ENCODE measurements at places on chromosomes 5 and 9.

DNA sequence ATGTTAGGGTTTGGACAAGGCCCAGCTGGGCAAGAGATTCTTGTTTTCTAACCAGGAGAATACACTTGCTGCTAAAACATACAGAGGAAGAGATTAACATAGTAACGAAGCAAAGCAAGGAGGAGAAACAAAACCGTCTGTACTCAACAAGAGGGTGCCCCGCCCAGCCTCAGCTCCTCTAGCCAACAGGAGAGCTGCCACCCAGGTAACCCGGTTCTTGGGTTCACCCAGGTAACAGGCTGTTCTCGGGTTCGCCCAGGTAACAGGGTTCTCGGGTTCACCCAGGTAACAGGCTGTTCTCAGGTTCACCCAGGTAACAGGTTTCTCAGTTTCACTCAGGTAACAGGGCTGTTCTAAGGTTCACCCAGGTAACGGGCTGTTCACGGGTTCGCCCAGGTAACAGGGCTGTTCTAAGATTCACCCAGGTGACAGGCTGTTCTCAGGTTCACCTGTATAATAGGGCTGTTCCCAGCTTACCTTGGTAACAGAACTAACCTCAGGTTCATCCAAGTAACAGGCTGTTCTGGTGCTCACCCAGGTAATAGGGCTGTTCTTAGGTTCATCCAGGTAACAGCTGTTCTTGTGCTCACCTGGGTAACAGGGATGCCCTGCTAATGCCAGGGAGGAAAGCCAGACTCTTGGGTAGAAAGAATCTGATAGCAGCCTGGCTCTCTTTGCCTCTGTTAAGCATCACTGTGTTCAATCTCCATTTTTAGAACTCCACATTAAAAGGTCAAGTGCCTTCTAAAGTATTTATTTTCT lies 271.6 kb downstream of the SYK start:
- no peak for ATAC-seq

GRCh38 chr5:131973089-131973712 lies 27.7 kb upstream of the MEIKIN start:
- no peak for ATAC-seq

DNA sequence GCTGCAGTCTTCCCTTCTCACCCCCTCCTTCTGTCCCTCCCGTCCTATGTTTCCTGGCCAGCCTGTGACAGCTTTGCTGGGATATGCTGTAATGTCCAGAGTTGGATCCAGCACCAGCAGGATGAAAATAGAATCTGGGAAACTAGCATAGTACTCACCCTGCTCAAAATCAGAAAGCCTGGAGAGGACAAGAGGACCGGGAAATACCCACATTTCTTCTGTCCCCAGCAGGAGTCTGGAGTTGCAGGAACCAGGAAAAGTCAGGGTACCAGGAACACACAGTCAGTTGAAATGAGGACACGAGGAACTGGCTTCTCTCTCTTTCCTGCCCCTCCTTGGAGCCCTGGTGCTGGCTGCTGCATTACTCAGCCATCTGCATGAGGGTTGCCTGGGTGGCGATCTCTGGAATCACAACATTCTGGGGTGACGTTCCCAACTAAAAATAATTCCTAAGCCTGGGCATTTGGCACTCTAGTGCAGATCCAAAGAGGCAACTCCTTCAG lies 59.6 kb upstream of the NFIL3 start:
- no peak for ATAC-seq

- ATAC-seq, result no peak
These were observed 42.9 kb upstream of the SPTLC1 start for GRCh38 chr9:92158097-92158601.

GRCh38 chr5:68884883-68885282 lies 208.9 kb upstream of the SLC30A5 start:
- ATAC-seq, result no peak

DNA sequence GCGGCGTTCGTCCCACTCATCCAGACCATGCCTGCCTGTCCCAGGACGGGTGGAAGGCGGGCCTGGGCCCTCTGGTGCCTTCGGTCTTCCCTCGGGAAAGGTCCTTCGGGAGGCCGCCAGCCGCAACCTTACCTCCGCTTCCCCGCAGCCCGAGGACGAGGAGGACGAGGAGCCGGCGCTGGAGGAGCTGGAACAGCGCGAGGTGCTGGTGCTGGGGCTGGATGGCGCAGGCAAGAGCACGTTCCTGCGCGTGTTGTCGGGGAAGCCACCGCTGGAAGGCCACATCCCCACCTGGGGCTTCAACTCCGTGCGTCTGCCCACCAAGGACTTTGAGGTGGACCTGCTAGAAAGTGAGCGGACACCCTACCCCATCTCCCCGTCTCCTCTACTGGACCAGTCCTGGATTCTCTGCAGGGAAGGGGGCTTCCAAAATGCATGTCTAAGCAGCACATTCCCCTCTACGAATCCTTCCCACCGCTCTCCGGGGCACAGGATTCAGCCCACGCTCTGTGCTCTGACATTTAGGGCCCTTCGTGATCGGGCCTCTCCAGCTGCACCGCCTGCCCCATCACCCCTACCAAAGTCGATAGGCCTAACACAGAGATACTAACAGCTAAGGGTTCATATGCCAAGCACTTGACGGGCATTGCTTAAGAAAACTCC lies 1.1 kb downstream of the ARL10 start:
- ATAC-seq, result no peak

DNA sequence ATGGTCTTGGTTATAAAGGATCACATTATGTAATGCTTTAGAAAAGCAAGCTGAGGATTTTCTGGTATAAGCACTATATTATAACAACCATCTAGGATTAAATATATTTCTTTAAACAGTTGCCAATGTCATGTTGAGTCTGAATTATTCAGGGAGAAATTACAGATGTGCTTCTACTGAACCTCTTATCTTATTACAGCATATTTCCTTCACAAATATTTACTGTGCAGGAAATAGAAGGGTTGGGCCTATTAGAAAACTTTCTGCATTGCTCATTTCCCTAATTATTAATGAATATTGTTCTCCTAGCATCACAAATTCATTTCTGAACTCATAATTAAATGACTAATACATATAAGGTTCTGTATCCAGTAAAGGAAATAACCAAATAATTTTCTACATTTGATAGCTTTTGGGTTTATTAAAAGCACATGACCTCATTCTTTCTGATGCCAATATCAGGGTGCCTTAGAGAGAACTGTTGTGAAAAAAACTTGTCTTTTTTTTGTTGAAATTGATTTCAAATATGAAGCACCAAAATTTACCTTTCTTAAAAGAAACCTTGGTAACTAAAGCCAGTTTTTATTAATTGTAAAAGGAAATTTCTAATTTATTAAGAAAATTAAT lies 476.8 kb upstream of the PTGER4 start:
- ATAC-seq, result no peak

- no peak for ATAC-seq
These were observed 156.3 kb downstream of the ESM1 start for GRCh38 chr5:54829102-54829501.

GRCh38 chr9:110058304-110058953 lies 149.5 kb downstream of the C9orf152 start:
- ATAC-seq, result peak; percentile 49

- no peak for ATAC-seq
These were observed 2.8 kb downstream of the LPCAT1 start for GRCh38 chr5:1520791-1521453.

- ATAC-seq, result no peak
These were observed 154.3 kb upstream of the KCNN2 start for GRCh38 chr5:114207615-114208014.

GRCh38 chr5:132680780-132681475 lies 7.1 kb downstream of the IL4 start:
- no peak for ATAC-seq

DNA sequence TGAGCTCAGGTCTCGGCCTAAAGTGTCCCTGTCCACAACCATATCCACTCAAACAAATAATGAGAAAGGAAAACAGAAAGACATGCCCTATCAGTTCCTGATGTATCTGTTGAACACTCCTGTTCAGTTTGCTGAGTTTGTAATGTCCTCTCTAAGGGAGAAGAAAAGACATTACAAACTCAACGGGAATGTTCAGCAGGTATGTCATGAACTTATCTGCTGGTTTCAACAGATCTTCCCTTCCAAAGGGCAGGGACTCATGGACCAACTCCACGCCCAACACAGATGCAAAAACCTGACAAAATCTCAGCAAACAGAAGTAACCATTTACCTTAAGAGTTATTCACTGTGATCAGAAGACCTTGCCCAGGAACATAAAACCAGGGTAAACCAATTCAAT lies 23.7 kb downstream of the BICD2 start:
- no peak for ATAC-seq

- no peak for ATAC-seq
These were observed 274.5 kb downstream of the TLE1 start for GRCh38 chr9:81414836-81415235.

DNA sequence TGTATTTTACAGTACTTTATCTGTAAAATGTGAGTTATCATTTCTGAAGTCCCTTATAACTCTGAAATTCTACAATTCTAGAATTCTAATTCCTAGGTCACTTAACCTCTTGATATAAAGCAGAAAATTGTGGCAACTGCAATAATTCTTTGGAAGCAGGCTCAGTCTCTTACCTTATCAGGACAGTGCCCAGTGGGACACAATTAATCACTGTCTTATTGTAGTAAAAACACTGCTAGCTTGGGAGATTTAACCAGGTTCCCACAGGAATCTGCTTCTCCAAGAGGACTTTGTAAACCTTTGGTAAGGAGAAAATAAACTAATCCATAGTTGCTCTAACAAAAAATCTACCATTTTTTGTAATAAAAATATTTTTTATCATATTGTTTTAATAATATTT lies 18.3 kb upstream of the SPATA9 start:
- no peak for ATAC-seq

GRCh38 chr5:171693412-171693811 lies 92.2 kb upstream of the SMIM23 start:
- no peak for ATAC-seq

GRCh38 chr5:132480546-132480892 lies 10.1 kb downstream of the IRF1 start:
- peak; percentile 0 for ATAC-seq

GRCh38 chr9:103731541-103731940 lies 362.6 kb upstream of the SMC2 start:
- no peak for ATAC-seq

DNA sequence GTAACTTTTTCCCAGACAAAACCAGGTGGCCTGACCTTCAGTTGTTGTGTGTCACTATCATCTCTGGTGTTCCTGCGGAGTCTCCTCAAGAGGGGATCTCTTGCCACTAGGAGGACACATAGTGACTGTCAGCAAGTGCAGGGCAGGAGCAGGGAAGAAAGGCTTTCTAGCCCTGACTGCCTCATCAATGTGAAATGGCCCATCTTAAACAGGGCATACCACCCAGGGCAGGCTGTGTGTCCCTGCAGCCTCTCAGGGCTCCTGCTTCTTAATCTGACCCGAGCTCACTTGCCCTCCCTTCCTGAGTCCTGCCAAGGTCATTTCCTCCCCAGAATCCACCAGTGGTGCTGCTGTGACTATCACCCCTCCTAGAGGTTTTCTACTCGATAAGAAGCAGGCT lies 57.4 kb upstream of the SIMC1 start:
- no peak for ATAC-seq

DNA sequence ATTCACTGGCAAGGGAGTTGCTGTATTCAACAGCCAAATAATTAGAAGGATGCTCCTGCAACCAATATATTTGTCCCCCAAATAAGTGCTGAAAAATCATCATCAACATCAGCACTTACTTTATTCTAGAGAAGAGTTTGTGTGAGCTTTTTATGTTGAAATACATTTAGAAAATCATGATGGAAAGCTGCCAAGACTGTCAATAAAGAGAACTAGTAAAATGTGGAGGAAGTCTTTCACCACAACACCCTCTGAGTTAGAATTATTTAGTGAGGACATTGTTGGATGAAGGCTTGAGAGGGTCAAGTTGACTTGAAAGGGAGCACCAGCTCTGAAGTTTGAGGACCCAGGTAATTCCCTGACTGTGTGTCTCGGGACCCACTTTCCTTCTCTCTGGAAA lies 100.2 kb upstream of the TBCA start:
- no peak for ATAC-seq

DNA sequence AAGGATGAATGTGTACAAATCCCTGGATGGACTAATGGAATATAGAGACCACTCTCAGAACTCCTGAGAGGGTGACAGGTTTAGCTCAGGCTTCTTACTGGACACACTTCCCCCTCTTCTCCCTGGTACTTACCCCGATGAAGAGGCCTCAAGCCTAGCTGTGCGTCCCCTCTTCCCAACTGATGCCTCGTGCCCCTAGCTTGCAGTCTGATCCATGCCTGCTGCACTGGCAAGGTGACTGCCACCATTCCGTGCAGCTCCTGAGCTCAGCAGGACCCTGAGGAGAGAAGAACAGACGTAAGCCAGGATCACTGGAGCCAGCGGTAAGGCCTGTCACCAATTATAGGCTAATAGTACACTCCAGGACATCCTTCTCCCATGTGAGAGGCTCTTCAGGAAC lies 5.5 kb upstream of the STOML2 start:
- no peak for ATAC-seq

DNA sequence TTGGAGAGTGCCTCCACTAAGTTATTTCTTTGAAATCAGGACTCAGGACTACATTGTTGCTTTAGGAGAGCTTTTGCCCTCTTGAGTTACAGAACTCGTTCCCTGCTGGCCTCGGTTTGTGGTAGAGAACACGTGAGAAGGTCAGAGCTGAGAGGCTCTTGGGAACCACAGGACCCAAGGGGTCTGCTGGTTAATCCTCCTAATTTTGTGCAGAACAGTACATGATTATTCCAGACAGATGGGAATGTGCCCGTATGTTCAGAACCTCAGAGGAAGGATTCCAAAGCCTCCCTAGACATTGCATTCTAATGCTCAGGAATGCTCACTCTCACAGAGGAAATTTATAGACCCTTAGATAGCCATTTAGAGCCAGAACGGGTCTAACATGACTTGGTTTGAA lies 25.2 kb upstream of the BASP1 start:
- ATAC-seq, result no peak

DNA sequence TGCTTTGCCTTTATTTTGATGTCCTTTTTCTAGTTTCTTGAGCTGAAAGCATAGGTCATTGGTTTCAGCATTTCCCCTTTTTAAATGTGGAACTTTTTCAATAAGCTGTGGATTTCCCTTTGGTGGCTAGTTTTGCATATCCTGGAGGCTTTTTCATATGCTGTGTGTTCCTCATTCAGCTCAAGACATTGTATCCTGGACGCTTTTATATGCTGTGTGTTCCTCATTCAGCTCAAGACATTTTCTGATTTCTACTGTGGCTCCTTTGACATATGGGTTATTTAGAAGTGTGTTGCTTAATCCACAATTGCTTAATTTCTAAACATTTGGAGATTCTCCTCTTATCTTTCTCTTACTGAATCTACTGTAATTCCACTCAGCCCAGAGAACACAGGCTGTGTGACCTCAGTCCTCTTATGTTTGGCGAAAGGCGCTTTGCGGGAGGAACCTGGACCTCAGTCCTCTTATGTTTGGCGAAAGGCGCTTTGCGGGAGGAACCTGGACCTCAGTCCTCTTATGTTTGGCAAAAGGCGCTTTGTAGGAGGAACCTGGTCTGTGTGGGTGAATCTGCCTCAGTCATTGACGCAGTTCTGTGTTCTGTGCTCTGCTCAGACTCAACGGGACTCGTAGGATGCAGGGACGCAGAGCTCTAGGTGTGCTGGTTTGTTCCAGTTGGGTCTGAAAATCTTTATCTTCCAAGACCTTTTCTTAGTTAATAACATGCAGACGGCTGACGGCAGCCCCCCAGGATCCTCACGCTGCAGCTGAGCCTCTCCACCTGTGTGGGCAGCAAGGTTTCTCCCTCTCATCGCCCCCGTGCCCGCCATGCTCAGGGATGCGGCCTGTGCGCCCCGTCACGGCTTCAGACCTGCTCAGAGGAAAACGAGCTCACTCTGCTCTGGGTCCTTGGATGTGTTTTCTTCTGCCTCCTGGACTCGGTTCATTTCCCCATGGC lies 6.0 kb upstream of the SLC9A3 start:
- no peak for ATAC-seq

- ATAC-seq, result no peak
These were observed 219.2 kb upstream of the ELL2 start for GRCh38 chr5:96180684-96181435.
